HEK293T (cell line): ENCODE measurements at places on chromosomes 4 and X.

GRCh38 chr4:112418092-112418491 lies 97.9 kb downstream of the NEUROG2 start:
- DNase-seq: no peak

GRCh38 chr4:134627366-134627765 lies 425.8 kb upstream of the PABPC4L start:
- DNase-seq: no peak

- no peak for DNase-seq
Observed at GRCh38 chrX:150007356-150007755, 69.1 kb upstream of the EOLA2 start.

- no peak for DNase-seq
Observed at GRCh38 chrX:86711531-86712180, 563.4 kb downstream of the DACH2 start.

- DNase-seq: no peak
Observed at GRCh38 chr4:85701861-85702321, 226.9 kb downstream of the ARHGAP24 start.

DNA sequence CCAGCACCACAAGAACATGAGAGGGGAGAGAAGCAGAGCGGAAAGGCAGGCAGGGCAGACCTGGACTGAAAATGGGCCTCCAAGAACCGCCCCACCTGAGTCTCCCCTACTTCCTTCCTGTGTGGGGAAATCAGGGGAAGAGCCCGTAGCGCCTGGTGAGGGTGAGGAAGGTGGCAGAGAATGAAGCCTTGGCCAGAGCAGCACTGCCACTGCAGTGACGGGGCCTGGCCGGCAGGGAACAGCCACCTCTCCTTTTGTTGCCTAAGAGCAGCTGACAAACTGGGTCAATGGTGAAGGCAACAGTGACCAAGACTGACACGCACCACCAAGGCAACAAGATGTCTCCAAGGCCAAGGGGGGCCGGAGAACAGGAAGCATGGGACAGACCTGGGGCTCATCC lies 58.4 kb upstream of the CBR4 start:
- no peak for DNase-seq

- no peak for DNase-seq
Observed at GRCh38 chr4:156781852-156782251, 189.7 kb downstream of the PDGFC start.

- no peak for DNase-seq
Observed at GRCh38 chr4:176134670-176135069, 60.7 kb downstream of the SPATA4 start.

GRCh38 chr4:114085611-114086345 lies 106.3 kb upstream of the ARSJ start:
- no peak for DNase-seq

GRCh38 chr4:165222651-165222994 lies 15.3 kb downstream of the KLHL2 start:
- no peak for DNase-seq

DNA sequence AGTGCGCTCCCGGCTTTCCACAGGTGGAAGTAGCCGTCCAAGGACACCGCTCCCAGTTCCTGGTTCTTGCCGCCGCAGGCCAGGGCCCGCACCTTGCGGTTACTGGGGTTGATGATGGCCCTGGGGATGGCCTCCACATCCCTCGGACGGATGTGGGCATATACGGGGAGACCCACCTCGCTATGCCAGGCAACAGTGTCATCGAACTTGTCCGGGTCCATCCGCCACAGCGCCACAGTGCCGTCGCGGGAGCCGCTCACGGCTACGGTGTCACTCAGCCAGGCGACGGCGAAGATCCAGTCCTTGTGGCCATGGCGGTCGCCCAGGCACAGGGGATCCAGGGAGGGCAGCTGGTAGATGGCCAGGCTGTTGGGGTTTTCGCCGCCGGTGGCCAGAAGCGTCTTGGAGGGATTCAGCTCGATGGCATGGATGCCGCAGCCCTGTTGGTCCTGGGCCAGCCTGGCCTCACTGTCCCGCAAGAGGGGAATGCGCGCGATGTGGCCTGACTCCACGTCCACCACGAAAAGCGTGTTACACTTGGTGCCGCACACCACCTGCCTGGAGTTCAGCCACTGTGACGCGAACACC lies 795 bp downstream of the DCAF12L1 start:
- DNase-seq: no peak

DNA sequence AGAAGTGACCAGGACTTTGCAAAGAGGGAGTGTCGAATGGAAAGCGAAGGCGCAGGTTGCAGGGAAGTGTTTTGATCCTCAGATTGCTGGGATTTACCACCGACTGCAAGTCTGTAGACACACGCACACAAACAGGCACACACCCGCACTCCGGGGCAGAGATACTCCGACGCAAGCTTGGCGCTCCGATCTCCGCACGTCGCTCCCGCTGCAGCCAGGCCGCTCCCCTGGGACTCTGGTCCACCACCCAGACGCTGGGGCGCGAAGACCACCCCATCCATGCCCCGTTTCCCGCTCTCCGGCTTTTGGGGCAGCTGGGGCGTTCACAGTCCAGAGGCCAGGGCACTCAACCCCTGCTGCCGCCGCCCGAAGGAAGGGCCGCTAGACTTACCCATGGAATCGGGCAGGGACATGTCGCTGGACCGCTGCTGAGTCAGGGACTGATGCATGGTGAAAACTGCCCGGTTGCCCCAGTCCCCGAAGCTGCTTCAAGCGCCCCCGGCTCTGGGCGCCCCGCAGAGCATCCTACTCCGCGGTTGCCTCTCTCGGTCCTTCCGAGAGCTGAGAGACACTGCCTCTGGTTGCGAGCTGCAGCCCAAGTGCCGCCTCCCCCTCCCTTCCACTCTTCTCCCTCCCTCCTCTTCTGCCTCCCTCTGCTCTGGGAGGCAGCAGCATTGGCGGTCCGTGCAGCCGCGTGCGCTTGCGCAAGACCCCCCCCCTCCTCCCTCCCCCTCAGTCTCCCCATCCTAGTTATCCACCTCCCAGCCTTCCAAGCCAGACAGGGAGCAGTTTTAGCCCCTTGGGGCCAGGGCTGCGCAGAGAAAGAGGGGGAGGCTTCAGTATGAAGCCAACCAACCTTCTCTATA lies at the start of gene TMEM255A:
TSS of gene TMEM255A (minus strand) at position 601 of the 866 bp plus-strand sequence. CDS start at position 449, 152 bp downstream.
- peak; percentile 60 for DNase-seq

- DNase-seq: peak; percentile 77
Observed at GRCh38 chr4:57037982-57038604, 59.4 kb downstream of the POLR2B start.

- peak; percentile 34 for DNase-seq
Observed at GRCh38 chr4:108651014-108651791, 804 bp downstream of the OSTC start.

DNA sequence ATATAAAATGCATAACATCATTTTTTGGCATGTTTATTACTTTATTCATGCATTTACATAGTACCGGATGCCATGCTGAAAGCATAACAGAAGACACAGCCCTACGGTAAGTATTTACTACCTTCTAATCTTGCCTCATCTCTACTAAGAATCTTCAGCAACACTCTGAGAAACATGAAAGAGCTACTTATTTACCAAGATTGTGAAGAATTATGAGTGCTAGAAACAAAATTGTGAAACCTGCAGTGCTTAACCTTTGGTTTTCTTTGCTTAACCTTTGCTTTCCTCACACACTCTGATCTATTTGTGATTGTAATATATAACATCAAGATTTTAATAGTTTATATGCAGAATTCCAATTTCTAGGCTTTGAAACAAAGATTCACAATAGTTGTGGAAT lies 7.4 kb downstream of the ANTXR2 start:
- DNase-seq: no peak

DNA sequence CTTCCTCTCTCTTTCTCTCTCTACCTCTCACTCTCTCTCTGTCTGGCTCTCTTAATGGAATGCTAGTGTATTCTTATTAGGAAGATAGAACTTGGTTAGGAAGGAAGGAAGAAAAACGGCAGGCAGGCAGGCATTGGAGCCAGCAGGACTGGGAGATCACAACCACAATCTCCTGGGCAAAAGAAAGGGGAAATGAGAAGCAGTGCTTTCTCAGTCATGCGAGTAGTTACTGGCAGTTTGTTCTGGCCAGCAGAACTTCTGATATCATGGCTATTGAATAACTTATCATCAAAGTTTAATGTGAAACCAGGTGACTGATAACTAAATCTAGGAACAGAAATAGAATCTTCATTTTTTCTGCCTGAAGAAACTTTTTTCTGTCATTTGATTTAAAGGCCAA lies 60.9 kb upstream of the PAGE1 start:
- DNase-seq: no peak

- peak; percentile 29 for DNase-seq
Observed at GRCh38 chrX:105876658-105877057, 54.3 kb downstream of the NRK start.

DNA sequence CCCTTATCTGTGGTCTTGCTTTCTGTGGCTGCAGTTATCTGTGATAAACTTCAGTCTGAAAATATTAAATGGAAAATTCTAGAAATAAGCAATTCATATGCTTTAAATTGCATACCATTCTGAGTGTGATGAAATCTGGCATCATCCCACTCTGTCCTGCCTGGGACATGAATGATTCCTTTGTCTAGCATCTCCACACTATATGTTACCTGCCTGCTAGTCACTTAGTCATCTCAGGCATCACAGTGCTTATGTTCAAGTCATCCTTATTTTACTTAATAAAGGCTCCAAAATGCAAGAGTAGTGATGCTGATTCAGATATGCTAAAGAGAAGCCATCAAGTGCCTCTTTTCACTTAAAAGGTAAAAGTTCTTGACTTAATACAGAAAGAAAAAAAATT lies 14.3 kb upstream of the RAB9B start:
- no peak for DNase-seq

GRCh38 chrX:53281321-53281822 lies at the start of gene IQSEC2:
Gene IQSEC2 (minus strand): TSS chrX:53281584.
- peak; percentile 77 for DNase-seq

- no peak for DNase-seq
Observed at GRCh38 chrX:151675121-151675746, 20.0 kb upstream of the PRRG3 start.

DNA sequence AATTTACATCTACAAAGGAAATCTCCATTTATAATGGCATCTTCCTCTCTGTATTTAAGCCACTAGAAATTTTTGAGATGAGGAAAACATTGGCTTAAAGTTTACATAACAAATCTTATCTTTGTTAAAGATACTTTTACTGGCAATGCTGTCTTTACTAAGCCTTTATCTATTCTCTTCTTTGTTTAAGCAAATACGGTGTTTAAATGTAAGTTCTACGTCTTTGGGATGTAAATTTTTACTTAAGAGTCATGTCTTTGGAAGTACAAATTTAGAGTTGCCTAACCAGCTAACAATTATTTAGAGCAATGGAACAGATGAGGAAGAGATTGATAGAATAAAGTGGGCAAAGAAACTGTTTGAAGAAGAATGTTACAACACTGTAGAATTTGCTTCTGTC lies 1024.0 kb upstream of the PCDH10 start:
- no peak for DNase-seq

GRCh38 chrX:136106920-136107528 lies 40.3 kb upstream of the FHL1 start:
- no peak for DNase-seq

DNA sequence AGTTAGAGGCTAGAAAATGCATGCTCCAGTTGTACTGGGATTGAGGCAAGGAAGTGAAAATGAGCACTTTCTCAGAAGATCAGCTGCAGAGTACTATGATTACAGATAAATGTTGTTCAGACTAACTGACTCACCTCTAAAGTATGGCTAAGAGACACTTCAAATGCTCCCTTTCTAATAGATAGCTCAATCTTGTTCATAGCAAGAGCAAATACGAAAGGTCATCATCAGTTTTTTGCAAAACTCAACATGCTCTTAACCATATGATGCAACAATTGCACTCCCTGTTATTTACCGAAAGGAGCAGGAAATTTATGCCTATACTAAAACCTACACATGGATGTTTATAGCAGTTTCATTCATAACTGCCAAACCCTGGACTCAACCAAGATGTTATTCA lies 838.4 kb upstream of the INTU start:
- no peak for DNase-seq

DNA sequence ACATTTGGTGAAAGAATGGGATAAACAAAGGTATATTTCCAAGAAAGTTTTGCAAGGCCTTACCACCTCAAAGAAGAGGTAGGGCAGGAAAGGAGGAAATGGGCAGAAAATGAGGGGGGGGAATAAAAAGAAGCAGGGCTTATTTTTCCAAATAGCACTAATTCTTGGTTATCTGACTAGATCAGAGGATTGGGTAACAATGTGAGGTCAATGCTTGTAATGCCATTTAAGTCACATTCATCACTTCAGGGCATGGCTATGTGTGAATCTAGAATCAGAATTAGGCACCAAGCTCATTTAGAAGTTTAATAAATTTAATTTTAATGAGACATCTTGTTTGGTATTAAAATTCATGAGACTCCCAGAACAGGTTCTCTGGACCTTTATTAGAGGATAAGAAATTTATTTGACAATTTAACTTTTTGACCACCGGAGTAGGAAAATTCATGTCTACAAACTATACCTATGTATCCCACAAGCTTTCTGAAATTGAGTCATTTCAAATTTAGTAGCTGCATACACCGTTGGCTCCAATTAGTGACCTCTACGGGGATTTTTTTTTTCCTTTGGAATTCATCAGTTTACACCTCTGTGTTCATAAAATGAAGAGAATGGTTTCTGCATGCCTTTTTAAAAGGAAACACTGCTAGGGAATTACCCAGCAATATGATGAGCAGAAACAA lies 1.4 kb upstream of the STS start:
- DNase-seq: no peak

- DNase-seq: no peak
Observed at GRCh38 chrX:38575888-38576287, 14.5 kb downstream of the TSPAN7 start.

- DNase-seq: no peak
Observed at GRCh38 chrX:84192006-84192405, 4.0 kb upstream of the RPS6KA6 start.

GRCh38 chr4:156970501-156971164 lies 966 bp downstream of the PDGFC start:
- peak; percentile 61 for DNase-seq

- DNase-seq: no peak
Observed at GRCh38 chrX:46967547-46967946, 55.3 kb downstream of the JADE3 start.

DNA sequence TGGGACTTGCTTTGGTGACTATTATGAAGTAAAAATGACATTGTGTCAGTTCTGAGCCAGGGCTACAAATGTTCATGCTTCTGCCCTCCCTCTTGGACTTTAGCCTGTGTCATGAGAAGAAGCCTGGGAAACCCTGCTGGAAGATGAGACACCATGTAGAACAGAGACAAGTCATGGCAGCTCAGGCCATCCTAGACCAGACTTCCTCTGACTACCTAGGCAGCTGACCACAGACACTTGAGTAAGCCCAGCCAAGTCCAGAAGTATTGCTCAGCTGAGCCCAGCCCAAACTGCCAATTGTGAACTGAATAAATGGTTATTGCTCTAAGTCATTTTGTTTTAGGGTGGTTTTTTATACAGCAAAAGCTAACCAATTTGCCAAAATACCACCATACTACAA lies 467.6 kb upstream of the CNKSR2 start:
- no peak for DNase-seq

GRCh38 chrX:47687263-47687662 lies 28.3 kb upstream of the UXT start:
- DNase-seq: no peak

- DNase-seq: no peak
Observed at GRCh38 chr4:3372933-3373465, 68.8 kb upstream of the HGFAC start.
